Thoracic aorta endothelial cell (primary cell): ENCODE measurements at places on chromosomes 12 and 14. TPM values are rescaled to one million over a fixed set of nuclear protein-coding genes. Genes with fewer than 3 reads are reported as not detected.

Gene CCDC196
- total RNA-seq: not detected in 2 replicates

Gene RAB21
- 30.7 and 52.3 TPM in 2 replicates for total RNA-seq

Gene SYNDIG1L
- not detected in 2 replicates for total RNA-seq

Gene SIRT4
- 0.27 and 0.50 TPM in 2 replicates for total RNA-seq

Gene ADAM21
- total RNA-seq: 0.36 and 0.40 TPM in 2 replicates

Gene TMCC3
- 36.4 and 45.2 TPM in 2 replicates for total RNA-seq

Gene FZD10
- not detected in 2 replicates for total RNA-seq

Gene FAM186B
- 0.27 and 0.43 TPM in 2 replicates for total RNA-seq

Gene IGFBP6
- 12.2 and 15.7 TPM in 2 replicates for total RNA-seq

Gene C12orf50
- total RNA-seq: 0.13 TPM in 1 of 2 replicates, not detected in the other

Gene SSPN
- 0.50 and 0.66 TPM in 2 replicates for total RNA-seq

Gene SERPINA12
- total RNA-seq: not detected in 2 replicates

Gene CIROP
- total RNA-seq: not detected in 2 replicates

Gene LRIG3
- total RNA-seq: 94.5 and 164 TPM in 2 replicates

Gene ACVRL1
- total RNA-seq: 291 and 422 TPM in 2 replicates

Gene SIX6
- not detected in 2 replicates for total RNA-seq

Gene COX8C
- total RNA-seq: not detected in 2 replicates

Gene OAS2
- 9.8 and 10.3 TPM in 2 replicates for total RNA-seq

Gene PROX2
- total RNA-seq: not detected in 2 replicates

Gene CLEC6A
- not detected in 2 replicates for total RNA-seq

Gene P2RX2
- not detected in 2 replicates for total RNA-seq

Gene EPS8
- total RNA-seq: 31.3 and 47.7 TPM in 2 replicates

Gene DBX2
- not detected in 2 replicates for total RNA-seq

Gene BIN2
- not detected in 2 replicates for total RNA-seq

Gene FAM161B
- 2.3 and 2.9 TPM in 2 replicates for total RNA-seq

Gene C14orf180
- not detected in 2 replicates for total RNA-seq

Gene RCOR1
- 27.5 and 31.2 TPM in 2 replicates for total RNA-seq

Gene OVCH1
- under 0.01 TPM in 2 replicates for total RNA-seq

Gene ZNF891
- 1.5 and 2.0 TPM in 2 replicates for total RNA-seq

Gene PZP
- 0.93 and 1.7 TPM in 2 replicates for total RNA-seq

Gene VASH1
- 52.8 and 54.5 TPM in 2 replicates for total RNA-seq

Gene FAIM2
- total RNA-seq: not detected in 2 replicates

Gene LRRC10
- total RNA-seq: not detected in 2 replicates
